Activated naive CD4-positive, alpha-beta T cell treated with anti-CD3 and anti-CD28 coated beads for 36 hours (primary cell): ENCODE measurements at places on chromosomes 11 and 22. TPM values are rescaled to one million over a fixed set of nuclear protein-coding genes. Genes with fewer than 3 reads are reported as not detected.

FAM111B gene
- 21.6 TPM for total RNA-seq

OR51I2 gene
- total RNA-seq, result not detected

KCNQ1 gene
- total RNA-seq, result 10.6 TPM

USH1C gene
- not detected for total RNA-seq

SYT13 gene
- total RNA-seq, result not detected

MYEOV gene
- total RNA-seq, result 0.35 TPM

CD248 gene
- total RNA-seq, result 0.26 TPM

RBFOX2 gene
- total RNA-seq, result 4.3 TPM

NOL12 gene
- total RNA-seq, result 30.4 TPM

CRYBB2 gene
- not detected for total RNA-seq

UNC93B1 gene
- total RNA-seq, result 18.4 TPM

OR52N4 gene
- total RNA-seq, result 0.74 TPM

BAIAP2L2 gene
- total RNA-seq, result 1.6 TPM

DNA sequence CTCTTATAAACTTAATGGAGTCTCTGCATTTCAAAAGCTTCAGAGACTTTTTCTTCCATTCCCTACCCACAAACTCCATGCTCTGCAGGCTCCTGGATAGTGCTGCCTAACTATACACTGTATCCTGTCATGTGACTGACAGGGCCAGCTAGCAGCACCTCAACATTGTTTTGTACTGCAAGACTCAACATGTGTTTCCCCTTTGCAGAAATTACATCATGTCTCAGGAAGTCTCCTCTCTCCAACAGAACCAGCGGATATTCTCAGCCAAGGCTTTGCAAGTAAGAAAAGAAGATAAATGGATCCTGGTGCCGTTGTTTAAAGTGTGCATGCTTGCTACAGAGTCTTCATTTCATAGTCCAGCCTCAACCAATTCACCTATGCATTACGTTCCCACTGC is 164.0 kb upstream of the UBASH3B start:
- DNase-seq, result no peak

DNA sequence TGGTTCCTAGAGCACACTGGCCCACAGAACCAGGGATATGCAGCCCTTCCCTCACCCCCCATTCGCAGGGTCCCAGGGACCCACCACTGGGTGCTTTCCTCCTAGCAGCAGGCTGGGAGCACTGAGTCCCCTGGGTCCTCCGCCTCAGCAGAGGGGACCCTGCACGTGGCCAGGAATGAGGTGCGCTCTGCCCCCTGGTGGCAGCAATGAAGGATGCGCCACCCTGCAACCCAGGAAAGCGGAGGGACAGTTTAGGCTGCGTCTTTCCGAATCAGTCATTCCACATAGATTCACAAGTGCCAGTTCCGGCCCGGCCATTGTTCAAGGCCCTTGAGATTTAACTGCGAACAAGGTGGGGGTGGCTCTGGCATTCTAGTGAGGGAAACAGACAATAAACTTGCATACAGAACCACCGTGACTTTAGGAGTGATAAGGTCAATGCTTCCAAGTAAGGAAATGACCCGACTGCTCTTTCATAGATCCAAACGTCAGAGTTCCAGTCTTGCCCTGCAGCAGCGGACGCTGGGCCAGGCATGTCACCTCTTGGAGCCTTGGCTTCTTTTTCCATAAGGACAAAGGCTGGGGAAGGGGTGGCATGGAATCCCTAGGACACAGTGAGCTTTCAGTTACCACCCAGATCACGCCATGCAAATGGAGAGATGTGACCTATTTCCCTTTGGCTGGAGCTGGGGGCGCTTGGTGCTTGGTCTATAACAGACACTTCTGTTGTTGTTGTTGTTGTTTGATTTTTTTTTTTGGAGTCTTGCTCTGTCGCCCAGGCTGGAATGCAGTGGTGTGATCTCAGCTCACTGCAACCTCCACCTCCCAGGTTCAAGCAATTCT is 7.7 kb downstream of the RIN1 start:
- DNase-seq, result peak; percentile 90

DNA sequence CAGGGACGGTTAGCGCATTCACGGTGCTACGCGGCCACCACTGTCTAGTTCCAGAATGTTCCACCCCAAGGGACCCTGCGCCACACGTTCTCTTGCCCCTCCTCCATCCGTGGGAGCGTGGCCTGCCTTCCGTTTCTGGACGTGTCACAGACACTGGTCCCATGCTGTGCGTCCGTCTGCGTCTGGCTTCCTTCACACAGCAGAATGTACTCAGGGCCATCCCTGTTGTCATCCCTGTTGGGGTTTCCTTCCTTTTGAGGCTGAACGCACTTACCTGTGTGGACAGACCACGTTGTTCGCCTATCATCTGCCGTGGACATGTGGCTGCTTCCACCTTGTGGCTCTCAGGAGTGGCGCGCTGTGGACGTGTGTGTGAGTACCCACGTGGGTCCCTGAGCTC is 24.9 kb downstream of the BRSK2 start:
- no peak for DNase-seq

- no peak for DNase-seq
Measured at GRCh38 chr22:47435204-47435487, 672.7 kb downstream of the TBC1D22A start.

- peak; percentile 67 for DNase-seq
Measured at GRCh38 chr11:125569915-125570621, 791 bp downstream of the EI24 start.

DNA sequence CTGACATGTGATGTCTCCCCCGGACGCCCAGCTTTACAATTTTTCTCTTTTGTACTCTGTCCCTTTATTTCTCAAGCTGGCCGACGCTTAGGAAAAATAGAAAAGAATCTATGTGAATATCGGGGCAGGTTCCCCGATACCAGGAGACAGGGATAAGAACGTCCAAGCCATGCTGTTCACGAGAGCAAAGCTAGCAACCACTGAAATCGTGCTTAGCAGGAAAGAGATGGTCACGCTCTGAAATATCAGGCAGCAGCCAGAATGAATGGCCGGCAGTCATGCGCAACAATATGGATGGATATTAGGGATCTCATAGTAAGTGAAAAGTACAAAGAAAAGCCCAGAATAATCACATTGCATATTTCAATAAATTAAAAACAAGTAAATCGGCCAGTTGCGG is 3.5 kb downstream of the CRYBB1 start:
- no peak for DNase-seq

DNA sequence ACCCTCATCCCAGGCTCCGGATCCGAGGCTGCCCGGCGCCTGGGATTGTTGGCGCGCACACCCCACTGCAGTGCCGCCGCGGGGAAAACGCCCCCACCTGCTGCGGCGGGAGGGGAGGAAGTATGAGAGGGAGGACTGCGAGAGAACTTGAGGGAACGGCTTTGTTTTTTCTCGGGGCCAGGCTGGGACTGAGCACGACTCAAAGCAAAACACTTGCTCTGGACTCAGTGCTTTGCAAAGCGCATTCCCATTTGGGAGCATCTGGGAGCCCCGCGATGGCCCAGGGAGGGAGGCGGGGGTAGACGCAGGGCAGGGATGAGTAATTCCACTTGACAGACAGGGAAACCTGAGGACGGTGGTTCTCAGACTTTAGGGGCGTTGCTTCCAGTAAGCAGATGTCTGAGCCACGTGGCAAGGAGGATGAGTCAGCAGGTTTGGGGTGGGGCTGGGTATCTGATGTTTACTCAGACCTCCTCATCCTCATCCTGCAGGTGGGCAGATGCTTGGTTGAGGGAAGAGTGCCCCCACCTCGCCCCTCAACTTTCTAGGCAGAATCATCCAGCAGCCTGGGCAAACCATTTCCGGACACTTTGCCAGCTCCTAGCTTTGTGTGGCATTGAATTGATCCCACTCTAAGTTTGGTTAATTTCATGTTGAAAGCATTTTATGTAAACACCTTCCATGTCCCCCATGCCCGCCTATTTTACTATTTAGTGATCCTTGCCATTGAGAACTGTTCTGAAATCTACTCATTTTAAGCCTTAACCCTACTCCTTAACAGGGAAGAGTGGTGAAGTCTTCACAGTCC is 1.5 kb downstream of the MIAT start:
- peak; percentile 95 for DNase-seq

- DNase-seq, result peak; percentile 80
Measured at GRCh38 chr11:128716661-128717210, 22.9 kb downstream of the FLI1 start.

DNA sequence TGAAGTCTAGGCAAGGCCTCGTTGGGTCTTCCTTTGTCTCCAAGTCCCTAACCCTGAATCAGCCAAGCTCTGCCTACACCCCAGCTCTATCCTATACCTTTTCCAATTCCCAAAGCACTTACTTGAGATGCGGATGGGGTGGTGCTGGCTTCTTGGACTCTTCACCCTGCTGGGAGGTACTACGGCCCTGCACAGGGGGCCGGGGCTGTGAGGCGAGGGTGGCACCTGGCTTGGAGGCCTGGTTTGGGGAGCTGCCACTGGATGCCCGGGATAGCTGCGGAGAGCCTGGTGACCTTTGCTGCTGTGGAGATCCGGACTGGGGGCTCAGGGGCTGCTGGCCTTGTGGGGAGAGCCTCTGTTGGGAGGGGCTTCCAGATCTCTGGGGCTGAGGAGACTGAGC is 43.3 kb downstream of the FBXO7 start:
- no peak for DNase-seq

- DNase-seq, result no peak
Measured at GRCh38 chr22:50710886-50711285, 27.1 kb upstream of the ACR start.

- DNase-seq, result no peak
Measured at GRCh38 chr11:128432926-128433325, 154.4 kb downstream of the ETS1 start.

DNA sequence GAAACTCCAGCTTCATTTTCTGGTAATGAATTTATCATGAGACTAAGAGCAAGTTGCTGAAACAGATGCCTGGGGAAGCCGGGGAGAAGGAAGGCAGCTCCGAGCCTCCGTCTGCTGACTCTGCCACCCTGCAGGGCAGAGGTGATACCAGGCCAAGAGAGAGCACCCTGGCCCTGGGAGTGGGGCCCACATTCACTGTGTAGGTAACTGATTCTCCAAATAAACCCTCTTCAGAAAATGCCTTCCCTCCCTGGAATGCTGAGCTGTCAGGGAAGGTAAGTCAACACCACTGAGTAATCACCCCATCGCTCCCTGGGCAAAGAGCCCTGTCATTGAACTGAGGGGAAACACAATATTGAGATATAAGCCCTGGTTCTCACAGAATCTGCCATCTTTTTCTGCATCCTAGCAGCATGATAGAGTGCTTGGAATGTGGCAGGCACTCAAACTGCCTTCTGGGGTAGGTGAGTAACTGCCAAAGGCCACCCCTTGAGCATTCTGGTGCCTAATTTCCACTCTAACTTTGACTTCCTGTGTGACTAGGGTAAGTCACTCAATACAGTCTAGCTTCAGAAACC is 147.6 kb downstream of the SPATA19 start:
- DNase-seq, result no peak
